ENCODE measurements at places on chromosomes 1 and 21.

GRCh38 chr1:205667909-205668643, 12.2 kb downstream of the SLC45A3 start:
- no peak for ATAC-seq
- H3K27me3 ChIP-seq, result peaks cover 6% of the 10 kb centered on the region
- no peaks in the 10 kb centered on the region for H3K4me1 ChIP-seq

DNA sequence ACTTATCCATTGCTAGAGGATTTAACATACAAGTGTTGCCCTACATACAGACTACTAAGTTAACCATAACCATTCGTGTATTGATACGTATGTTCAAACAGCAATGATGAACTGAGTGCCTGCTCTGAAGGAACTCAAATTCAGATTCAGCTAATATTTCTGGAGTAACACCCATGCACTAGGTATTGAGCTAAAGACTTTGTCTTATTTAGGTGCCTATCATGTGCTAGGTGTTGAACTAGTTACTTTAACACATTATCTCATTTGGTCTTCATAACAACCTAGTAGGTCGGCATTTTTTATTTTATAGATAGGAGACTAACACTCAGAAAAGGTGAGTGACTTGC, 160.0 kb downstream of the LTN1 start:
- H3K4me1 ChIP-seq, result peaks cover 40% of the 10 kb centered on the region
- peak overlapping the region; percentile 54 for H3K4me3 ChIP-seq
- no peaks in the 10 kb centered on the region for H3K27me3 ChIP-seq

- peaks cover 5% of the 10 kb centered on the region for H3K36me3 ChIP-seq
- no peak for ATAC-seq
- H3K4me1 ChIP-seq, result peaks cover 18% of the 10 kb centered on the region
- H3K4me3 ChIP-seq, result no peak overlapping the region
- H3K27ac ChIP-seq, result peak overlapping the region; percentile 5
- no peaks in the 10 kb centered on the region for H3K27me3 ChIP-seq
Observed at GRCh38 chr1:182303778-182304177, 87.8 kb downstream of the GLUL start.

DNA sequence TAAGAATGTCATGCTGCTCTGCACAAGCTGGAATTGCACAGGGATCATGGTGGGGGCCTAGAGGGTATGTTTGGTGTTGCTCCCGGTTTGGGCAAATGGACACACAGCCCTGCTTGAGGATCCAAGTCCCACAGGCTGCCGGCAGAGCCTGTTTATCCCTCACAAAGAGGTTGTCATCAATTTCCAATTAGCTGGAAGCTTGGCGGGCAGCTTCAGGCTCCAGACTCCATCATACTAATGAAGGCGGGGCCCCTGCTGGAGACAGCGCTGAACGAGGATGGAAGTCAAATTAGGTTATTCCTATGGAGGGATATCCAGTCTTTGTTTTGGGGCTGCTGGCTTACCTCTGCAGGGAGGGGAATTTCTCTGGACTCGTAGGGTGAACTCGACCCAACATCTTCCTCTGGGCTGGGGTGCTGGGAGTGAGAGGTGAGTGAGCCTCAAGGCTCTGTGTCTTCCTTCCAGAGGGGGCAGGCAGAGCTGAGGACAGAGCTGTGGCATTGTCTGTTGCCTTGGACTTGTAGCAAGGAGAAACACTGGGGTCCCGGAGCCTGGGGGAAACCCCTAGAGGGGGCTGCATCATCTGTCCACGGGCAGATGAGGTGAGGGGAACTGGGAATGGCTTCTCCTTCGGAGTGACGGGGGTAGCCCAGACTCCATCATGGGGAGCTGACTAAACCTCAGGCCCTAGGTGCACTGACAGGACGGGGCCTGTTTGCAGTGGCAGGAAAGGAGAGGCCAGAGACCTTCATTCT, 24.9 kb upstream of the PARP1 start:
- no peak overlapping the region for H3K27ac ChIP-seq
- no peak for ATAC-seq
- no peaks in the 10 kb centered on the region for H3K4me1 ChIP-seq
- H3K36me3 ChIP-seq, result no peaks in the 10 kb centered on the region
- H3K4me3 ChIP-seq, result no peak overlapping the region

DNA sequence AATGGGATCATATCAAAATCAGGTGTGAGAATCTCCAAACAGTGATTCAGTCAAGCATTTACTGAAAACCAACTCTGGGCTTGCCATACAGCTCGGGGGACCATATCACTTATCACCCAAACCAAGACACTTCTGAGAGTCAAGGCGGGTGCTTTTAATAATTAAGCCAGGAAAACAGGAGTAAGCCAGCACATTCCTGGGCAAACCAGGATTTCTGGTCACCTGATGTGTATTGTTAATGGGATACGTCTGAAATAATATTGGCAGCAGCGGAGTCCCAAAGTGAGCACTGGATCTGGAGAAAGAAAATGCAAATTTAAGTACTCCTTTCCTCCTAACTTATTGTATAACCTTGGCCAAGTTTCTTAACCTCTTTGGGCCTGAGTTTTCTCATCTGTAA, 17.6 kb downstream of the OSCP1 start:
- no peaks in the 10 kb centered on the region for H3K36me3 ChIP-seq
- no peak overlapping the region for H3K27ac ChIP-seq
- no peaks in the 10 kb centered on the region for H3K27me3 ChIP-seq
- H3K4me1 ChIP-seq, result peaks cover 9% of the 10 kb centered on the region

DNA sequence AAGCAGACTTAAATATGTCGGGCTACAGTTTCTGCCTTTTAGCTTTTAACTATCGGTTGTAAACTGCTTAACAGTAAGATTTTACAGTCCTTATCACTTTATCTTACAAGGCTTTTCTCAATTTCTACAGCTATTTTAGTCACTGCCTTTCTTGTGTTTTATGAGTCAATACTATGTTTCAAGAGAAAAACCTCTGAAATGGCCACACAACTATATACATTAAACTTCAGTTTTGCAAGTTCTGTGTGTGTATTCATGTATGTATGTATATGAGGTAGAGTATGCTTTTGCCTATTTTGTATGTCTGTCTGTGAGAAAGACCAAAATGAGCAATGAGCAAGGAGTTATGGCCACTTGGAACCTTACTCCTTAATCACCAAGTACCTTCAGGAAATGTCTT, 169.8 kb downstream of the SYT2 start:
- H3K36me3 ChIP-seq, result no peaks in the 10 kb centered on the region
- no peak overlapping the region for H3K27ac ChIP-seq
- H3K27me3 ChIP-seq, result no peaks in the 10 kb centered on the region
- H3K4me3 ChIP-seq, result no peak overlapping the region
- ATAC-seq, result peak; percentile 34

DNA sequence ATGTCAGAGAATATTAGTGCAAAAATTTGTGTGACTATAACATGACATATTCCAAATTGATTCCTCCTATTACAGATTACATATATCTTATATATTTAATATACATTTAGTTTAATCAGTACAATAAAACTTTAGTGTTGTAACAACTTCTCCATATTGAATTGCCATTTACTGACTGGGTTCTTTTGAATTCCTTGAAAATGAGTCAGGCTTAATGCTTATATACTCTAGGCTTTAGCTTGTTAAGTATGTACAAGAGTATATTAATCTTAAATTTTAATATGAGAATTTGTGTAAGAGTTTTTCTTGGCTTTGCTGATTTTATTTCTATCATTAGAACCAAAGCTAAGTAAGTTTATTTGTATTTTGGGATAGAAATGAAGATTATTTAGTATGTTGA, 40.3 kb downstream of the XPR1 start:
- no peaks in the 10 kb centered on the region for H3K27me3 ChIP-seq
- no peak for ATAC-seq
- no peaks in the 10 kb centered on the region for H3K4me1 ChIP-seq
- H3K4me3 ChIP-seq, result no peak overlapping the region
- no peak overlapping the region for H3K27ac ChIP-seq

- H3K36me3 ChIP-seq, result no peaks in the 10 kb centered on the region
- ATAC-seq, result no peak
- no peak overlapping the region for H3K27ac ChIP-seq
- peaks cover 20% of the 10 kb centered on the region for H3K4me1 ChIP-seq
Observed at GRCh38 chr1:212686069-212686468, 13.6 kb downstream of the BATF3 start.

- no peak overlapping the region for H3K4me3 ChIP-seq
- peaks cover 12% of the 10 kb centered on the region for H3K4me1 ChIP-seq
- H3K27me3 ChIP-seq, result peaks cover 8% of the 10 kb centered on the region
Observed at GRCh38 chr1:65250826-65251225, 58.5 kb upstream of the DNAJC6 start.

DNA sequence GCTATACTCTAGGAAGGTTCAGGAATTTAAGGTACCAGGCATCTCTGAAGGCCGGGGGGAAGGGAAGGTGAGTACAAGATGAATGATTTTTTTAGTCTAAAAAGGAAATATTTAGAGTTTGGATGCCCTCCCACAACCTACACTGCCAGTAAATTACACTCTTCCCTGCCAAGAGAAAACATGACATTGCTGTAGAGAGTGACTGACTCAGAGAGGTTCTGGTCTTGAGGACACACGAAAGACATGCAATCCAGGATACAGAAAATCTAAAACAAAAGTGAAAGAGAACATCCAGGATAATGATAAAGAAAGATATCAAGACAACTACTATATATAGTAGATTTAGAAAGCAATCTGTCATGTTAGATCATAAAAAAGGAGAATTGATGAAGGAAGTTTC, 200.5 kb downstream of the TYW3 start:
- H3K36me3 ChIP-seq, result no peaks in the 10 kb centered on the region
- H3K4me3 ChIP-seq, result no peak overlapping the region
- H3K4me1 ChIP-seq, result no peaks in the 10 kb centered on the region
- H3K27me3 ChIP-seq, result no peaks in the 10 kb centered on the region
- H3K27ac ChIP-seq, result no peak overlapping the region
- no peak for ATAC-seq

DNA sequence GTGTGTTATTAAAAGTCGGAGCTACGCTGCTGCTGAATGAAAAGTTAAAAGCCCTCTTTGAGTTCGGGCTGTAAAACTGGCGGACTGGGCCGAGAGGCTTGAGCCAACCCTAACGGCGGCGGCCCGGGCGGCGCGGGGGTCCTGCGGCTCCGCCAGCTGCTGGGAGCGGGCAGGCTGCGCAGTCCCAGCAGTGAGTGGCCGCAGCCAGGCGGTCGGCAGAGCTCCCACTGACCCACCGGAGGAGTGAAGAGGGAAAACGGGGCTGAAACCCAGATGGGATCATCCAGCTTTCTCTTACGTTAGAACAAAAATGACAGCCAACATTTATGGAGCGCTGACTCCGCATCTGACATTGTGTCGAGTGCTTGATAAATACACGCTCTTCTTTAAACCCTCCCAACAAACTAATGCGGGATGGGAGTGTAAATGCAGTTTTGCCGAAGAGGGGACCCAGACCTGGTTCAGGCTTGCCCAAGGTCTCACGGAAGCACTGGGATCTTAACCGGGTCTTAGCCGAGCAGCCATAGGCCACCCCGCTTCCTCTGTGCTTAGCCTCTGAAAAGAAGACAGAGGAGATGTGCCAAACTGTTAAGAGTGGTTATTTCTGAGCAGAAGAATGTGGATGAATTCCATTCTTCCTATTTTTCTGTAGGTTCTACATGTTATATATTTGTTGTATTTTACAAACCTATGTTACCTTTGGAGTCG, 3.5 kb downstream of the GRHL3 start:
- peaks cover 18% of the 10 kb centered on the region for H3K4me1 ChIP-seq
- no peak overlapping the region for H3K27ac ChIP-seq
- H3K4me3 ChIP-seq, result peak overlapping the region; percentile 75
- no peak for ATAC-seq

DNA sequence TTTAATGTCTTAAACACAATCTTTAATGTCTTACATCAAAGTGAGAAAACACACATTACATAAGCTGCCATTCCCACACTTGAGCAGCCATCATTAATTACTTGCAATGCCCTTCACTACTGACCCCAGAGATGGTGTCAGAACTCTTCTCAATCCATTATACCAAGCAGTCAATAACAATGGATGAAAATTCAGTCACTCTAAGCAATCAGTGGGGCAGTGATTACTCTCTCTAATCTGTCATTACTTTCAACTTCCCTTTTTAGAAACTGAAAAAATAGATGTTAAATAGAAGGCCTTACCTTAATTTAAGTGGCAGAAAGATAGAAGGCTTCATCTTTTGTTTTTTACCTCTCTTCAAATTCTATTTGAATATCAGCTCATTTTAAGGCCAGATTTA, 9.7 kb upstream of the FRRS1 start:
- no peak for ATAC-seq
- no peaks in the 10 kb centered on the region for H3K36me3 ChIP-seq
- peaks cover 14% of the 10 kb centered on the region for H3K27me3 ChIP-seq
- H3K4me1 ChIP-seq, result no peaks in the 10 kb centered on the region

DNA sequence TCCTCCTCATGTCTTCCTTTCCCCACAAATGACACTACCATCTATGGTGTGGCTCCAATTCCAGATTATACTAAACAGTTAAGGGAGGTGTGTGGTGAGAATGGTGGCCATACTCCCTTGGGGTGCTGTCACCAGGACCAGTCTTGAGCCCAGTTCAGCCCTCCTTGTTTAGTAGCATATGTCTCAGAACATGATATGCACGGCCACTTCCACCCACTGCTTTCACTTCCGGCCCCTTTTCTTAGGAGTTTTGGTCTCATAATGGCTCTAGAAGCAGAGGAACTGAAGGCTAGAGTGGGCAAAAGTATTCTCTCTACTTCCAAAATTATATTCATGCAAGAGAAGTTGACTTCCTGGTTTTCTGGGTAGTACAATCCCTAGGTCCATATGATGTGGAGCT, 45.3 kb upstream of the CACNA1E start:
- no peaks in the 10 kb centered on the region for H3K36me3 ChIP-seq
- no peaks in the 10 kb centered on the region for H3K4me1 ChIP-seq
- peaks cover 30% of the 10 kb centered on the region for H3K27me3 ChIP-seq

GRCh38 chr1:236457775-236458174, 63.7 kb downstream of the EDARADD start:
- H3K36me3 ChIP-seq, result peaks cover 23% of the 10 kb centered on the region
- ATAC-seq, result peak; percentile 86

DNA sequence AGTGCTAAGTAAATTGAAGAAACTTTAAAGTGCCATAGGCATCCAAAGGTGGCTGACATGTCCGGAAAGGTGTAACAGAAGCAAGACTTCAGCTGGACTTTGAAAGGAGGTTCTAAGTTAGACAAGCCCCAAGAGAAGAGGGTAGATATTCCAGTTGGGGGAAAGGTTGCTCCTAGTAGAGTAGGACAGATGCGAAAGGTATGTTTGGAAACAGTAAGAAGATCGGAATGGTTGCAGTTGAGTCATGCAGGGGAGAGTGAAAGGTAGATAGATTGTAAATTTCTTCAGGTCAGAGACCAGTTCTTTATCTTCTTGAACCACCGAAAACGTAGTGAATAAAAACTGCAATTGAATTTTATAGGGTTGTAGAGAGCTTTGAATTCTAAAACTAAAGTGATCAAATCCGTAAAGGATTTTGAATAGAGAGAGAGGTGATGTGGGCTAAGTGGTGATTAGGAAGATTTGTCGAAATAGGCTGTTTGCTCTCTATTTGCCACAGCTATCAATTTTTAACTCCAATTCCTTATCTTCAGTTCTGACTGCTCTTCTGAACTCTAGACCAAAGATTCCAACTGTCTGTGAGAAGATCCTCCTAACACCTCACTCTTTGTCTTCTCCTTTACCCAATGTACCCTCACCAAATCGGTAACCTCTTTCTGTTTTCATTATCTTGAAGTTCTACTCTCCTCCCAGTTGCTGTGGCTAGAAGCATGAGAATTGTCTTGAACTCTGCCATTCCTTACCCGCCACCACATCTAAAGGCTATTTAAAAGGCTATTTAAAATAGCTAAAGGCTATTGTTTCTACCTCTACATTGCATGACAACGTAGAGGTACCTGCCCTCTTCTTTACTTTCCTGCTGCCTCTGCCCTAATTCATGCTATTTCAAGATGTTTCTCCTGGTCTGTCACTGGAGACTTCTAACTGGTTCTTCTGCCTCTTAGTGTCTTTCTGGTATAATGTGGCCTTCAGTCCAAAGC, 16.7 kb downstream of the MACF1 start:
- H3K4me3 ChIP-seq, result peak overlapping the region; percentile 41
- peaks cover 46% of the 10 kb centered on the region for H3K4me1 ChIP-seq
- peak overlapping the region; percentile 31 for H3K27ac ChIP-seq
